ENCODE measurements at places on chromosomes 7 and 10. TPM values are rescaled to one million over a fixed set of nuclear protein-coding genes. Genes with fewer than 3 reads are reported as not detected.

DNA sequence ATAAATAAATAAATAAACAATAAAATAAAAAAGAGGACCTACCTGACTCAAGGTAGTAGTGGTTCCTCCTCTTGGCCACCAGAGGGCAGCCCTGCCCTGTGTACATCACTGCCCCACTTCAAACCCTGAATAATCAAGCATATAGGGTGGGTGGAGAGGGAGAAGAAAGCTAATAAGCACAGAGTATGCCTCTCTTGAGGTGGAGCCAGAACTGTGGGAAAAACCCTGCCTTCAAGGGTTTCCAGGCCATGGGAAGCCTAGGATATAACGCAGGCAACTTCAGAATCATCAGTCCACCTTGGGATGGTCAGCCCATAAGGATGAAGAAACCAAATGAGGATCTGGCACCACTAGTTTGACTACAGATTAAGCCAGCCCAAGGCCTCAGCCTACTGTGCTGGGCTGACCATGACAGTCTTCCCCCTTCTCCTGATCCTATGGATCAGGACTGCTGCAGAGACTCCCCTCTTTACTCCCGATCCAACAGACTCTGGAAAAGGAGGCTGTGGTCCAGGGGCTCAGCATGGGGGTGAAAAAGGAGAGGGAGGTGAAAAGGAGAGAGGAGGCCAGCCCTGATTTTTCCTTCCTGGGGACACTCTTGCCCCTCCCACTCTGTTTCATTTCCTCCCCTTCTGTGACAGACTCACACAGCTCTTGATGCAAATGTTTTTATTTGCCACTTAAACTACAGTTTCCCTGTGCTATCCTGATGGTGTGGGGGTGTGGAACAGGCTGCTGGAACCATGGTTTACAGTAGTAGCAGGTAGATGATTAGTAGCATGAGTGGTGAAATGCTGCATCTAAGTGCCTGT is 10.1 kb downstream of the AVPI1 start:
- no peak overlapping the region for H3K4me3 ChIP-seq
- H3K27ac ChIP-seq: no peak overlapping the region
- peaks cover 21% of the 10 kb centered on the region for H3K36me3 ChIP-seq
- H3K4me1 ChIP-seq: peaks cover 5% of the 10 kb centered on the region
- H3K27me3 ChIP-seq: no peaks in the 10 kb centered on the region
- DNase-seq: no peak

- peaks cover 9% of the 10 kb centered on the region for H3K4me1 ChIP-seq
- peak overlapping the region; percentile 59 for H3K27ac ChIP-seq
- no peaks in the 10 kb centered on the region for H3K36me3 ChIP-seq
- DNase-seq: peak; percentile 54
- H3K4me3 ChIP-seq: peak overlapping the region; percentile 83
Observed at GRCh38 chr7:24573554-24574338, 494 bp downstream of the PALS2 start.

The CPED1 gene
- total RNA-seq: 6.1 TPM

The GHRHR gene
- total RNA-seq: not detected

DNA sequence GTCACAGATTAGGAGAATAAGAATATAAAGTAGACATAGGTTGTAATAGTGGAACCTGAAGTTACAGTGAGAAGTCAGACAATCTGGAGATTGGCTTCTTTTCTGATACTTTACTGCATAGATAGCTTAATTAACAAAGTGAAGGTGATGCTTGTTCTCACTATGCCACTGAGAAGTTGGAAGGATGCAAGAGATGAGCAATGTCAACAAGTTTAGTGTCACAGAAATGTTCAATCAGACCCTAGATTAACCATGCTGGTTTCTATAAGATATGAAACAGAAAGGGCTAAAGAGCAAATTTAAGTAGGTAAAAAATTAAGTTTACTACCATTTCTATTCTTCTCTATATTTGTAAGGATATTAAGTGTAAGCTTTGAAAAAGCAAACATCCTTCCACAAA is 838.6 kb upstream of the SORCS1 start:
- H3K4me3 ChIP-seq: no peak overlapping the region
- no peak for DNase-seq
- H3K4me1 ChIP-seq: no peaks in the 10 kb centered on the region
- no peaks in the 10 kb centered on the region for H3K36me3 ChIP-seq

GRCh38 chr10:128047991-128048818 is 78.0 kb downstream of the MKI67 start:
- no peak overlapping the region for H3K27ac ChIP-seq
- H3K36me3 ChIP-seq: no peaks in the 10 kb centered on the region
- peaks cover 11% of the 10 kb centered on the region for H3K4me1 ChIP-seq

GRCh38 chr10:72164617-72165016 is 51.2 kb upstream of the ANAPC16 start:
- H3K36me3 ChIP-seq: no peaks in the 10 kb centered on the region
- no peaks in the 10 kb centered on the region for H3K27me3 ChIP-seq
- peak; percentile 37 for DNase-seq

DNA sequence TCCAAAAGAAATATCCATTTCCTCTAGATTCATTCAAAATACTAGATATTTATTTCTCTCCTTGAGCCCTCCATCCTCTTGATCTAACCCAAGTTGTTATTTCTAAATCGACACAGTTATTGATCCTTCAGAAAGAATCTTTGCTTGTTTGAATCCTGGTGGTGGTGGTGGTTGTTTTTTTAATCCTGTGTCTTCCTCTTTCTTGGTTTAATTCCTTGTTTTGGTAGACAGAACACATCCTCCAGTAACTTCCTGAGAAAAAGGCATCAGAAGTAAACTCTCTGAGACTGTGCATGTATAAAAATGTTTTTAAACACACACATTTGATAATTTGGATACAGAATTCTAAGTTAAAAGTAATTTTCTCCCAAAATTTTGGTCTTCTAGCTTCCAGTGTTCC is 49.9 kb downstream of the SIRT1 start:
- no peak overlapping the region for H3K27ac ChIP-seq
- H3K4me3 ChIP-seq: no peak overlapping the region
- H3K27me3 ChIP-seq: no peaks in the 10 kb centered on the region
- DNase-seq: no peak
- H3K36me3 ChIP-seq: peaks cover 38% of the 10 kb centered on the region
- H3K4me1 ChIP-seq: no peaks in the 10 kb centered on the region

The KLLN gene
- total RNA-seq: 1.4 TPM

The FFAR4 gene
- total RNA-seq: not detected

DNA sequence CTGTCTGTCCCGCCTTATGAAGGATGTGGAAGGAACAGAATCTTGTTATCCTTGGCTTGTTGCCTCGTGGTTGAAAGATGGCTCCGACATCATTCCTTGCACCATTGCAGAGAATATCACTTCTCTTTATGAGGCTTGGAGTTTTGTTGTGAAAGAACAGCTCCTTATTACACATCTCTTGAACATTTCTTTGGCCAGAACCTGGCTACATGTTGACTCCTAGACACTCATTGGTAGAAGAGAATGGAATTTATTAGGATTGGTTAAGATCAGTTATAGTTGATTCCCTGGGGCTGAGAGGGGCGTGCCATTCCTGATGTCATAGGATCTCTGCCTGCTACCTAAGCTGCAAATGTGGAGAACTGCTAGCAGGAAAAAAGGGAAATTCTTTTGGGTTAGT is 180.5 kb upstream of the CTBP2 start:
- H3K4me1 ChIP-seq: no peaks in the 10 kb centered on the region
- DNase-seq: peak; percentile 0
- no peak overlapping the region for H3K27ac ChIP-seq
- no peaks in the 10 kb centered on the region for H3K27me3 ChIP-seq
- no peak overlapping the region for H3K4me3 ChIP-seq
- no peaks in the 10 kb centered on the region for H3K36me3 ChIP-seq

The AQP1 gene
- total RNA-seq: 10.0 TPM

- H3K4me1 ChIP-seq: no peaks in the 10 kb centered on the region
- H3K36me3 ChIP-seq: no peaks in the 10 kb centered on the region
- peaks cover 2% of the 10 kb centered on the region for H3K27me3 ChIP-seq
Observed at GRCh38 chr10:96235326-96236089, 35.9 kb downstream of the BLNK start.
